ENCODE measurements at places on chromosomes 16 and 17.

DNA sequence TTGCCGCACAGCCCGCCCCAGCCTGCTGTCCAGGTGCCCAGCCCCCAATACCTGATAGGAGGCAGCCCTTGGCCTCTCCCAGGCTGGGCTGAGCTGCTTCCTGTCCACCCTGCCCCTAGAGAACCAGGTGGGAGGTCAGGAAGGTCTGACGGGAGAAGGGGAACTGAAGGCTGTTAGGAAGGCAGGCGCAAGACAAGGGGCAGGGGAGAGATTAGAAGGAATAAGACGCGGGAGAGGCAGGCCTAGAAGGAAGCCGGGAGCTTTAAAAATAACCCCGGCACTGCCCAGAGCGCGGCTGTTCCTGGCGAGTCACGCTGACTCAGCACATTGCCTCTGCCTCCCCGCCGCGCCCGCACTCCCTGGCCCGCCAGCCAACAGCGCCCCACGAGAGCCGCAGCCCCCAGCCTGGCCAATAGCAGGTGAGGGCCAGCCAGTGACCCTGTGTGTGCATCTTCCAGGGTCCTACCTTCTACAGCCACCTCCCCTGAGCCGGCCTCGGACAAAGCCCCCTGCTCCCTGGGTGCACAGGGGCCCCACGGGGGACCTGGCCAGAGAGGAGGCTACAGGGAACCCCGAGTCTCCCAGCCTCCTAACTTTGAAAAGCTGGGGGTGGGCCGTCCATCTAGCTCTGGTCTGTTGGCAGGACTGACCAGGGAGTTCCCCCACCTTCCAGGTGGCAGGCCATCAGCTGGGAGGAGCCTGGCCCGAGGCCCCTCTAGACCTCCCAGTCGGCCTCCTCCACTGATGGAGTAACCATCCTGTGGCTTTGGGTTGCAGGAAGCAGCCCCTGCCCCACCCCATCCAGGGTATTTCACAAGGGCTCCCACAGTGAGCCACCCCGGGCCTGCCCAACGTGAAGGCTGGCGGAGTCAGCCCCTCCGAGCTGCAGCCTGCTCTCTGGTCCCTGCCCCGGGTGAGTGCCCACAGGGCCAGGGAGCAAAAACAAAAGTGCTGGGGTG, 4.0 kb downstream of the MAFG start:
- DNase-seq, result peak; percentile 90

GRCh38 chr17:82242977-82243647, 14.3 kb downstream of the SLC16A3 start:
- peak; percentile 84 for DNase-seq

DNA sequence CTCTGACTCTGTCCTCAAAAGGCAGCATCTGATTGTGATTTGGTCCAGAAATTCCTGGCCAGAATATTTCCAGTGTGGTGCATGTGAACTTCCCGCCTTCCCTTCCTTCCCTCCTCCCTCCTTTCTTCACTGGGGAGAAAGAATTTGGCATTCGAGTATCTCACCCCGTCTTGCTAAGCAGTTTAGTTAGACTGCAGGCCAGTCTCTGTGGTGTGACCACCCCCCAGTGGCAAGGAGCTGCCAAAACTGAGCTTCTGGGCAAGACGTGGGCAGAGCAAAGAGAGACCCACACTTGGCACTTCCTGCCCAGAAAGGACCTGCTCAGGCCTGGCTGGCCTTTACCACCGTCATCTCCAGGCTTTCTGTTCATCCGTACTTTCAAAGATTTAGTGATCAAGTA, 36.4 kb downstream of the SNX20 start:
- DNase-seq, result peak; percentile 47

- DNase-seq, result no peak
Measured at GRCh38 chr16:57341062-57341440, 17.5 kb upstream of the CCL22 start.

GRCh38 chr16:31142109-31143010, 6.8 kb upstream of the PRSS8 start:
- peak; percentile 100 for DNase-seq

- DNase-seq, result no peak
Measured at GRCh38 chr17:78896091-78896833, 6.7 kb downstream of the CEP295NL start.

All from AG08396 (cell line).